ENCODE measurements at places on chromosomes 3 and 15. TPM values are rescaled to one million over a fixed set of nuclear protein-coding genes. Genes with fewer than 3 reads are reported as not detected.

MCF2L2 gene
- total RNA-seq, result 0.05 TPM

DNA sequence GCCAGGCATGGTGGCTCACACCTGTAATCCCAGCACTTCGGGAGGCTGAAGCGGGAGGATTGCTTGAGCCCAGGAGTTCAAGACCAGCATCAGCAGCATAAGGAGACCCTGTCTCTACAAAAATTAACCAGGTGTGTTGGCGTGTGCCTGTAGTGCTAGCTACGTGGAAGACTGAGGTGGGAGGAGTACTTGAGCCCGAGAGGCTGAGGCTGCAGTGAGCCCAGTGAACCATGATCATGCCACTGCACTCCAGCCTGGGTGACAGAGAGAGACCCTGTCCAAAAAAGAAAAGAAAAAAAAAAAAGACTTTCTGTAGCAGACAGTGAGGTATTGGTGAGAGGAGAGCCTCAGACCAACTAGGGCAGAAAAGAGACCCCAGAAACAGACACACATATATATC is 263.8 kb downstream of the XXYLT1 start:
- no peak for DNase-seq

MYEF2 gene
- total RNA-seq, result 17.9 TPM

DNA sequence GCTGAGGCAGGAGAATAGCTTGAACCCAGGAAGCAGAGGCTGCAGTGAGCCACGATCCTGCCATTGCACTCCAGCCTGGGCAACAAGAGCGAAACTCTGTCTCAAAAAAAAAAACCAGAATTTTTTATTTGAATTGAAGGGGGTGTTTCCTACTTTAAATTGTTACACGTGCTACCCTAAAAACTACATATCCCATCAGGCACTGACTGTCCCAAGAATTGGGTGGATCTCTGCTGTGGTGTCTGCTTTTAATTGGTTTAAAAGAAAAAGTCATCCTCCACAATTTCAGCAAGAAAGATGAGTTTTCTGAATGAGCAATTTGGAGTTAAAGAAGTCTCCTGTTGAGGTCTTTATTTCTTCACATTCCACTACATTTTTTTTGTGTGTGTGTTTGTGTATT is 2.1 kb downstream of the PDIA3 start:
- no peak for DNase-seq

- no peak for DNase-seq
Measured at GRCh38 chr15:78623786-78624497, 3.1 kb upstream of the CHRNA3 start.

DNA sequence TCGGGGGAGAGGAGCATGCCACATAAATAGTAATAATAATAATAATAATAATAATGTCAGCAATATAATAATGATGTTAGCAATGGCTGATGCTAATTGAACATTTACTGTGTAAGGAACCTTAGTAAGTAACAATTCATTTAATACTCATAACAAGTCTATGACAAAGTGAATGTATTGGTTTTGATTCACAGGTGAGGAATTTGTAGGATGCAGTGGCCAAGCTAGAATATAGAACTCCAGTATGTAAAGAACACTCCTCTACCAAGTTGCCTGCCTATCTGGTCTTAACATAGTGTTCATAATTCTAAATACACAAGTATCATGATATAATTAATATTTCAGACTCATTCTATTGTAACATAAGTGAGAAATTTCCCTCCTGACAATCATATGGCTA is 1016.5 kb downstream of the ROBO1 start:
- DNase-seq, result no peak

DNA sequence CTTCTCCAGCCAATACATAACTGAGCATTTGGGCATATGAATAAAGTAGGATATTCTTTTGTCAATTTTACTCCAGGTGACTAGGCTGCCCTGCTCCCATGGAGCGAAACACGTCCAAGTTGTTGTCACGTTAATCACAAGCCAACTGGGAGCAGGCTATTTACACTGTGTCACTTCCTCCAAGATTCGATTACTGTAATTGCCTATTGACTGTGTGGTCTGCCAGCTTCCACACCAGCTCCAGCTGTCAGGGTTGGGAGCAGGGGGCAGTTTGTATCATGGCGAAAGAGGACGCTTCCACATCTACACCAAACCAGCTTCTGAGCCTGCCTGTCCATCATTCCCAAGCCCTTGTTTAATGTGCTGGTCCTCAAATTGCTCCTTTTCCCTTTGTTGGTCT is 89.2 kb upstream of the RORA start:
- no peak for DNase-seq

GRCh38 chr3:15096046-15096445 is 2.9 kb downstream of the RBSN start:
- DNase-seq, result no peak

GRCh38 chr3:102756706-102757105 is 321.9 kb downstream of the ZPLD1 start:
- DNase-seq, result no peak

GRCh38 chr3:4795905-4796304 is 183.3 kb upstream of the BHLHE40 start:
- DNase-seq, result no peak

- DNase-seq, result peak; percentile 72
Measured at GRCh38 chr15:89785064-89785773, 9.1 kb downstream of the MESP2 start.

GRCh38 chr3:120352017-120352416 is 2.9 kb upstream of the LRRC58 start:
- no peak for DNase-seq

GRCh38 chr15:79083154-79083553 is 7.4 kb downstream of the RASGRF1 start:
- DNase-seq, result no peak

PRR20G gene
- not detected for total RNA-seq

SHF gene
- 8.6 TPM for total RNA-seq

CD200 gene
- 0.71 TPM for total RNA-seq

- peak; percentile 29 for DNase-seq
Measured at GRCh38 chr3:47475029-47475569, 642 bp downstream of the SCAP start.

- no peak for DNase-seq
Measured at GRCh38 chr3:124275412-124275811, 283.5 kb upstream of the ROPN1 start.

GRCh38 chr3:135106445-135106844 is 311.4 kb downstream of the EPHB1 start:
- peak; percentile 88 for DNase-seq

GRCh38 chr3:197021729-197022404 is 7.8 kb downstream of the MELTF start:
- DNase-seq, result no peak

DNA sequence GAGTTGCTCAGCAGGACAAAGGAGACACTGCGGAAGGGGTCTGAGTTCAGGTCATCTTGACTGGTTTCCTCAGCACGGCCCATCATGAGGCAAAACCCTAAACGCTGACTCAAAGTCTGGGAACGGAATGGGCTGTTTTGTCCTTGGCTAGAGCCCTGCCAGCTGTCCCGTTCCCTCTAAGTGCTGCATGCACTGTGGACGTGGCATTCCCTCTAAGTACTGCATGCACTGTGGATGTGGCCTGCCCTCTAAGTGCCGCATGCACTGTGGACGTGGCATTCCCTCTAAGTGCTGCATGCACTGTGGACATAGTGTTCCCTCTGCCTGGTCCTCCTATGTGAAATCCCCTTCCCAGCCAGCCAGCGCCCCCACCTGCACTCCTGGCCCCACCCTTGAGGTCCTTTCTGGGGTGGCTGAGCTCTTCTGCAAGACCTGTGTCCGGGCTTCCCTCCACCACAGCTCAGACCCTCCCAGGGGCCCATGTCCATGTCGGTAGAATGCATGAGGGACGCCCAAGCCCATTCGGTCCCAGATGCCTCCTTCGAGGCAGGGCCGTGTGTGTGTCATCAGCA is 36.7 kb downstream of the TM2D3 start:
- DNase-seq, result no peak

- no peak for DNase-seq
Measured at GRCh38 chr3:32992310-32992686, 40.9 kb downstream of the CCR4 start.

TMEM266 gene
- not detected for total RNA-seq

DNA sequence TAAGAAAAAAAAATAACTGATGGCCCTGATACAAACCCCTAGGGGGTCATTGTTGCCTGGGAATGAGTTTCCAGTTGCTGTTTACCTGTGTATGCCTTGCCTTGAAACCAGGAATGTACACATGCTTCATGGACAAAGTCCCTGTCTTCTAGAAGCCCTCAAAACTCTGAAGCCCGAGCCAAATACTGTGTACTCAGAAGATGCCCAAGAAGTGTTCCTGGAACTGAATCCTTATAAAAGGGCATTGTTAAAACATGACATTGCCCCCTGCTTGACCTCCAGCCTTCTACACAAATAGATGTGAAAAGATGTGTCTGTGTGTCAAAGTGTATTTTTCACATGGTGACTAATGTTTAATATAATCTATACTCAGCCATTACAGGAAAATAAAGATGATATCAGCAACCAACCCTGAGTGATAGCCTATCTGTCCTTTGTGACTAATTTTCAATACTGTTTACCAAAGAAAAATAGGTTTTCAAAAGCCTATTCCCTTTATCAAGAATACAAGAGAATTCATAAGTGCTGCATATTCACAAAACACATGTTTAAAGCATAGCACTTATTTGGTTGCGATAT is 325.9 kb downstream of the MECOM start:
- DNase-seq, result peak; percentile 88

DNA sequence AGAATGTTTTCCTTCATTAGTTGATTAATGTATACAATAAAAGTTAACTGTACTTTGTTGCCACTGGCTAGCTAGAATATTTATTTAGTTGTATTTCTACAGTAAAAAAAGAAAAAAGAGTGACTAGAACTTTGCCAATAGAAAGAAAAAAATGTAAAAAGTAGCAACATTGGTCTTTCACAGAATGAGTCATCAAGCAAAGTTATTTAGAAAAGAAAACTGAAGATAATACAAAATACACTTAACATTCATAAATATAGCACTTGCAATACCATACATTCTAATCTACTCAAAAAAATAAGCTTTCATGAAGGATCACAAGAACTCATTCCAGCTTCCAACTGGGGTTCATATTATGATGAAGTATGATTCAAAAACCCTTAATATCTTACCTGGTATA is 83.4 kb downstream of the AQR start:
- DNase-seq, result no peak

GRCh38 chr3:48248095-48248850 is 7.4 kb downstream of the ZNF589 start:
- DNase-seq, result no peak

- no peak for DNase-seq
Measured at GRCh38 chr3:110015231-110015963, 678.1 kb upstream of the DPPA4 start.

NPAP1 gene
- total RNA-seq, result not detected

DNA sequence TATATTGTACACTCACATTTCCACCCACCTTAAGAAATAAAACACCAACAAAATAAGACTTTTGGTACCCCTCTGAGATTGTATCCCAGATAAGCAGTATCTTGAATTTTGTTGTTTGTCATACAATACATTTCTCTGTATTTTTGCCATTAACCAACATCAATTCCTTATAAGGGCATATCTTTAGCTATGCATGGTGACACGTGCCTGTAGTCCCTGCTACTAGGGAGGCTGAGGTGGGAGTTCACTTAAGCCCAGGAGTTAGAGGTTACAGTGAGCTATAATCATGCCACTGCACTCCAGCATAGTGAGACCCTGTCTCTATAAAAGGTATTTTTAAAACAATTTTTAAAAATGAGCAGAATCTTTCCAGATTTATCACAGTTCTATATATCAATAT is 32.5 kb upstream of the STXBP5L start:
- no peak for DNase-seq

DNA sequence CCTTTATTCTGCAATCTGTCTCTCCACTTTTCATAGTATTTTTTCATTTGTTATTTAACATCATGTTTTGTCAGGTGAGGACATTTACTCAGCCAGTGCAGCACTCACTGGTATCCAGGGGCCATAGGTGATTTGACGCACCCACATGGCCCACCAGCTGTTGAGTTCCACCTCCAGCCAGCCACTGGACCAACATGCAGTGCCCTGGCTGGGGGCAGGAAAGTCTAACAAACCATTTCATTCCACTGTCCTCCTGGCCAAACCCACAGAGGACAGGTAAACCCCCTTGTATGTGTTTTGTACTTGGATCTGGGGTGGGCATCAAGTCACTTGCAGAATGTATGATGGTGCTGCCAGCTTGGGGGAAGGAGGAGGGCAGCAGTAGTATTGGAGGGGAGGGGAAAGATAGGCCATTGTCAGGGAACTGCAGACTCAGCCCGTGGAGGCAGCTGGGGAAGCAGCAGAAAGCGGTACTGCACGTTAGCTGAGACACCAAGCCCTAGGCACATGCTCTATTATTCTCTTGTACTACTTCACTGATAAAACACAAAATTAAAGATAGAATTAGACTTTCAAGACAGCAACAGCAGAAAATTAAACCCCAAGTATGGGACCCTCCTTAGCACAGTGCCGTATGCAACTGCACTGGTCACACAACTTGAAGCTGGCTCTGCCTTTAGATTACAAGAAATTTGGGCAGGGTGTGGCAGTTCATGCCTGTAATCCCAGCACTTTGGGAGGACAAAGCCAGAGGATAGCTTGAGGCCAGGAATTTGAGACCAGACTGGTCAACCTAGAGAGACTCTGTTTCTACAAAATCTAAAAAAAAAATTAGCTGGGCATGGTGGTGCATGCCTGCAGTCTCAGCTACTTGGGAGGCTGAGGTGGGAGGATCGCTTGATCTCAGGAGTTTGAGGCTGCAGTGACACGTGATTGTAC is 15.4 kb upstream of the RPL24 start:
- no peak for DNase-seq

GRCh38 chr3:39385456-39386090 is 2.4 kb downstream of the SLC25A38 start:
- DNase-seq, result no peak

- DNase-seq, result no peak
Measured at GRCh38 chr15:82923744-82924143, 28.8 kb downstream of the HOMER2 start.

- DNase-seq, result no peak
Measured at GRCh38 chr3:16124636-16125035, 49.8 kb upstream of the GALNT15 start.

DNA sequence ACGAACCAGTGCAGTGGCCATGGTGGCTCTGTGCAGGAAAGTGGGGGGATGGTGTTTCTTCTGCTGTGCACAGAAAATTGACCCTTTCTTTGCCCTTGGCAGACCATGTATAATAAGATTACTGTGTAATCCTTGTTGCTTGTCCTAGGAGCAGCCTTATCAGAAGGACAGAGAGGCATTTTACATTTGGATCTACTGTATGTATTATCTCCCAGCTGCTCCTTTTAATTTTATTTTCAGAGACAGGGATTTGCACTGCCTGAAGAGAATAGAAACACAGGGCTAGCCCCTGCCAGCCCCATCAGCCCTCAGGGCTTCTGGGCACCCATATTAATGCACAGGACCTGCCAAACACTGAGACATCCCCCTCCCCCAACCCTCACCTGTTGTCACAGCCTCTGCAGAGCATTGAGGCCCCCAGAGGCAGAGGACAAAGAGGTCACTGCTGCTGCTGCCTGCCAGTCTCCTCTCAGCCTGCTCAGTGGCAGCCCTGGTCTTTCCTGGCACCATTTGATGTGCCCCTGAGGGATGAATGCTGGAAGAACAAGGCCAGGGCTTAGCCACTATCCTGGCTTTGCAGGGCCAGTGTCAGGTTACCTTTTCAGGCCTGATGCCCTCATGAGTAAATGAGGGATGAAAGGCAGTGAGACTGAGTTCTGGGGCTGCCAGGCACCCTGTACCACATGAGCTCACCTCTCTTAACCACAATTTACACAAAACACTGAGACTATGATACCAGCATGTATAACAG is 533.4 kb downstream of the NTRK3 start:
- no peak for DNase-seq

SEMA3F gene
- total RNA-seq, result 16.5 TPM

GRCh38 chr3:196012941-196013476 is 68.9 kb downstream of the TFRC start:
- no peak for DNase-seq
